Esophagus muscularis mucosa (tissue), 4 donors: ENCODE measurements at places on chromosomes 2 and 18. TPM values are rescaled to one million over a fixed set of nuclear protein-coding genes. Genes with fewer than 3 reads are reported as not detected.
A peak's percentile ranks its signal among the peaks of the same experiment; 100 is the strongest.

GRCh38 chr18:24915547-24915946 is 436.4 kb downstream of the ZNF521 start:
- no peak for DNase-seq

- no peak for DNase-seq
These were observed 151.1 kb downstream of the GLI2 start for GRCh38 chr2:120886534-120887319.

The ALLC gene
- not detected for total RNA-seq

The HOXD3 gene
- 0.99 TPM for total RNA-seq

- no peak for DNase-seq
These were observed 52.5 kb downstream of the FECH start for GRCh38 chr18:57533868-57534510.

DNA sequence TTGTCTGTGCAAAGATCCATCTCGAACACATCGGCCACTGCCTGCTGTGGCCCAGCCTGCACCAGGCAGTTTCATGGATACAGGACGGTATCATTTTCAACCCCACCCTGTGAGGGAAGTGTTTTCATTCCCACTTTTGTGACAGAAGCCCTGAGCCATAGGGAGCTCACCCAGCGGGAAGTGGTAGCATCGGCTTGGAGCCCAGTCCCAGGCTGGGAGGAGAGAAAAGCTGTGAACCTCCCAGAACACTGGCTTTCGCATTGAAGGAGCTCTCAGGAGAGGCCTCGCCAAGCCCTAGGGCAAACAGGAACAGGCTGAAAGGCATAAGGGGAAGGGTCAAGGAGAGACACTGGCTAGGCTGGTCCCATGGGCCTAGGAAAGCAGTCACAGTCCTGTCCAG is 166.1 kb downstream of the TFCP2L1 start:
- no peak for DNase-seq

The FIGN gene
- total RNA-seq, result 12.0 TPM

The HOXD12 gene
- not detected for total RNA-seq

The TBR1 gene
- total RNA-seq, result not detected

DNA sequence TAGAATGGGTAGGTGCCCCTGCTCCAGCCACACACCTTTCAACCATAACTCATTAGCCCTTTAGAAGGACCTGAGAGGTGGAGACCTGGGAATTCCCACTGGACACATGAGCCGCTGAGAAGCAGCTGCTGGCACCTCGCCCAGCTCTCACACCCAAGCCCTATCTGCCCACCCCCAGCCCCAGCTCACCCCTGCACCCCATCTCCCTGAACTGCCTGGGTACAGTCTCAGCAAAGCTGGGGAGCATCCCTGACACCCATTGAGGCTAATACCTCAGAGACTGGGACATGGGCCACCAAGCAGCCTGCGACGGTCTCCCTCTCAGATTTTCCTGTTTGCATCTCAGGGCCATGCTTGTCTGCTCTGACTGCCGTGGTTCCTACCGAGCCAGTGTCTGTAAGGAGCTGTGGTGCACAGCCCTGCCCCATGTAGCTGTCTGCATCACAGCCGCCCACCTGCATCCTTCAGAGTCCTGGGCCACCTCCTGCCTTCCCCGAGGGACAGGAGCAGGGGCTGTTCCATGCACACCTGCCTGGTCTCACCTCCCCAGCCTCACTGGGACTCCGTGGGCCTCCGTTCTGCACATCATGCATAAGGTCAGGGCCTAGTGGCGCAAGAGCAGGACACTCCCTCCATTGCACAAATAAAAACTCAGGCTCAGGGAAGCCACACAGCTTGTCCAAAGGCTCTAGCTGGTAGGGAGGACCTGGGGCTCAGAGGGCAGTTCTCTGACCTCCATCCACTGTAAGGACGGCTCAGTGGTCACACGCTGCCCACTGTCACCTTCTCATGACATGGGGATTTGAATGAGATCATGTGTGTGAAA is 90.0 kb downstream of the SEPTIN10 start:
- DNase-seq, result no peak

The REEP1 gene
- 76.2 TPM for total RNA-seq

DNA sequence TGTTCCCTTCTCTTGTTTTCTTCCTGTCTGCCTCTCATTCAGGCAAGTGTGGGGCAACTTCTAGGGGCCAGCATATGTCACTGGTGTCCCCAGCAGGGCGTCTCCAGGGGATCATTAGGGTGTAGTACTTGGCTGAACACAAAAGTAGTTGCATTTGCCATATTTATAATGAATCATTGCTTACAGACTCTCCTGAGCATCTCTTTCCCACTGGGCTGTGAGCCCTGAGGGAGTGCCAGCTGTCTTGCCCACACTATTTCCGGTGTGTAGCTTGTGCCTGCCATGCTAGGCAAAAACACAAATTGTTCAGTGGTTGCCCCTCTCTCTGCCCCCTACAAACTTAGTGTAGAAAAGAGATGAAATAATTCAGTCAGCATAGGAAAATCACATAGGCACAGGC is 40.8 kb upstream of the SCLY start:
- DNase-seq, result no peak

DNA sequence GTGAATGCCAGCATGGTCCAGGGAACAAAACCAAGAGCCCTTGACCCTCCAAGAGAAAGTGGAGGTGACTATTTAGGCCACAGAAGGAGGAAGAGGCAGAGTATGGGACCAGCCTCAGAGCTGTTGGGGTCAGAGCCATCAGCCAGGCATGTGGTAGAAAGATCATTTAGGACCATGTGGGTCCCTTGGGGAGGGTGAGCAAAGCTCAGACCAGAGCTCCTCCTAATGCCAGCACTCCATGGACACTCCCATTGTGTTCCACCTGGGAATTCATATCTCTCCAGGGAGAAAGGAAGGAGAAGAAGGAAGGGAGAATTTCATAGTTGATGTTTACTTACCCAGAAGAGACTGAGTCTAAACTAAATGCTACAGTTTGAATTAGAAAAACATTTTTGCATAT is 73.2 kb downstream of the CYBRD1 start:
- DNase-seq, result peak; percentile 75

The FAM237A gene
- total RNA-seq, result not detected

DNA sequence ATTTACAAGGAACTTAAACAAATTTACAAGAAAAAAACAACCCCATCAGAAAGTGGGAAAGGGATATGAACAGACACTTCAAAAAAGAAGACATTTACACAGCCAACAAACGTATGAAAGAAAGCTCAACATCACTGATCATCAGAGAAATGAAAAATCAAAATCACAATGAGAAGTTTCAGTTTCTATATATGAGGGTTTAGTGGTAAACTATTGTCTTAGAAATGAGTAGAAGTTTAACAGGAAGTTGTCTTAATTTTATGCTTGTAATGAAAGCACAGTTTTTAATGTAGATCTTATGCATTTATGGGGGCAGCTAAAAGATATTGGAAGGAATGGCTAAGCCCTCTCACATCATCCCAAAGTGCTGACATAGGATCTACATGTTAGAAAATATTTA is 325.4 kb downstream of the ERBB4 start:
- no peak for DNase-seq

DNA sequence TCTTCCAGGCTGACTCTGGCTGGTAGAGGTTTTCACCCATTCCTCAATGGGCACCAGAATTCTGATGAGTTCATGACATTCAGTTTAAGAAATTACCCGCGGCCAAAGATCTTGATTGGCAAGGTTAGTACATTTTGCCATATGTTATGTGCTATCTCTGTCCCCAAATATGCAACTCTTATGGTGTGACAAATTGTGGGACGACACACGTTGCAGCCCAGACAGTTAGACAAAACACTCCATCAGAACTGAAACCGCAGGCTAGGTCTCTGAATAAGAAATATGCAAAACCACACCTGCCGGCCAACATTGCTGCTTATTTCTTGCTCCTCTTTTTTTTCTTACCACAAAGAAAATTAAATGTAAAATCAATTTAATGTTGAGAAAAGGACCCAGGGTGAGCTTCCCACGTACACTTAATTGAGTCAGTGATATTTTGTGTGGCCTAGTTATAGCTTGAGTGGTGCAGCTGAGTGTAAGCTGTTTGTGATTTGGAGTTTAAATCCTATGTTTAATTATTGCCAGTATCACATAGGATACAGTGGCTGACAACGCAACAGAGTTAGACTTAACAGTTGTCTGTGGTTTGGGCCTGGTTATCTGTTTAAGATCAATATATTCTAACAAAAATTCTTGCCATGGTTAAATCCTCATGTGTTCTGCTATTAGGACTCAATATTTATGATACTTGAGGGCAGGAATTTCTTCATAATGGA is 35.7 kb upstream of the LTBP1 start:
- no peak for DNase-seq

The MROH2A gene
- not detected for total RNA-seq

The GREB1L gene
- 14.5 TPM for total RNA-seq

DNA sequence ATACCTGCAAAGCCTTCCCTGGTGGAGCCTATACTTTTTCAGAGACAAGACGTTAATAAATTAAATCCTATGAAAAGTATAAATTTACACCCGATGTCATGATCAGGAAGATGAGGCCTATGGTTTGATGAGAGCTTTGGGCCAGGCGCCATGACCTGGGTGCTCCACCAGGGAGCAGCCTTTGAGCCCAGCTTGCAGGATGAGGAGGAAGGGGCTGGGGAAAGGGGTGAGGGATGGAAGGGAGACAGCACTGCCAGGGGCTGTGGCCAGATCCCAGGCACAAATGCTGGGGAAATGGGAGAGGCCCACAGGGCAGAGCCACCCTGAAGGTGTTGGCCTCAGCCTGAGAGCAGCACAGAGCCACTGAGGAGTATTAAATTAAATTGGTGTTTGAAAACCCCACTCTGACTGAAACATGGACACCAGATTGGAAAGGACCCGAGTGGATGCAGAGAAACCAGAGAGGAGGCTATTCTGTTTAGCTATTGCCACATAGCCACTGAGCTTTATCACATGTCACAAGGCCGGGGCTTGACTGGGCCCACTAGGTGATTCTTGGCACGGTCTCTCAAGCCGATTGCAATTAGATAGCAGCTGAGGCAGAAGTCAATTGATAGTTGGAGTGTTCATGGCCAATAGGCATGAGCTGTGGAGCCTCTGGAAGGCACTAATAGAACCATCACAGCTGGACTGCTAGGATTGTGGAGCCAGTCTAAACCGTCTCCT is 9.6 kb upstream of the FAHD2A start:
- DNase-seq, result no peak

GRCh38 chr2:30253873-30254684 is 22.7 kb downstream of the LBH start:
- no peak for DNase-seq

The CLIP4 gene
- total RNA-seq, result 61.3 TPM

- DNase-seq, result peak; percentile 96
These were observed 54.4 kb upstream of the FOSL2 start for GRCh38 chr2:28338046-28338817.

GRCh38 chr2:226742347-226742746 is 57.3 kb downstream of the IRS1 start:
- peak; percentile 82 for DNase-seq

The GALNT1 gene
- total RNA-seq, result 34.5 TPM

DNA sequence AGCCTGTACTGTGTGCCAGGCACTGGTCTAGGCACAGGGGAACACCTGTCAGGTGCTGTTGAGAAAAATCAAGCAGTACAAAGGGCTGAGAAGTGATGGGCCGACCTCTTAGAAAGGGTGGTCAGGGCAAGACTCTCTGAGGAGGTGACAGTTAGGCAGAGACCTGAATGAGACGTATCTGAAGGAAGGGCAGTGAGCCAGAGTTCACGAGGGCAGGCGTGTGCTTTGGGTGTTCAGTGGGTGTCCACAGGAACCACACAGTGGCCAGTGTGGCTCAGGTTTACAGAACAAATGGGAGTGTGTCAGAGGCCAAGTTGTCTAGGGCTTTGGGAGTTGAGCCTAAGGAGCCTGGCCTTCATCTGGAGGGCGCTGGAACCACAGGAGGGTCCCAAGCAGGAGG is 6.2 kb downstream of the ARMC9 start:
- DNase-seq, result no peak

GRCh38 chr2:2667690-2668089 is 336.6 kb upstream of the MYT1L start:
- DNase-seq, result no peak

DNA sequence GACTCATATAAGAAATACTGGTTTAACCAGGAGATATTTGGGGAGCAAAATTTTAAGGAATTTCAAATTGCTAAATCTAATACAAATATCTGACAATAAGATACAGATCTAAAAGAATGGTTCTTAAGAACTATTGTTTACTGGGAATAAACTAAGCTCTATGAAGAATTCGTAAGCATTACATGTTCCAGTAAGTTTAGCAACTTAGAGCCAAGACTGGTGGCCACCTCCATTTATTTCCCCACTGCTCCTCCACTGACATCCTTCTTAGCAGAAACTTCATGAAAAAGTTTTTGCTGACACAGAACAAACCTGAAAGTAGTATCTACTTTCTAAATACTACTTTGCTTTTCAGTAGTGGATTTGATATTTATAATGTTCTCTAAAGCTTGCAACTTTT is 83.0 kb downstream of the ACSL3 start:
- no peak for DNase-seq

- peak; percentile 94 for DNase-seq
These were observed 49.8 kb upstream of the LGALSL start for GRCh38 chr2:64404002-64404731.

The STAMBP gene
- total RNA-seq, result 73.8 TPM

- DNase-seq, result no peak
These were observed 32.5 kb downstream of the GREB1 start for GRCh38 chr2:11566383-11566782.

The TFCP2L1 gene
- total RNA-seq, result 1.6 TPM

The ABCB11 gene
- total RNA-seq, result not detected

GRCh38 chr2:72803151-72803550 is 22.7 kb downstream of the EXOC6B start:
- DNase-seq, result no peak

DNA sequence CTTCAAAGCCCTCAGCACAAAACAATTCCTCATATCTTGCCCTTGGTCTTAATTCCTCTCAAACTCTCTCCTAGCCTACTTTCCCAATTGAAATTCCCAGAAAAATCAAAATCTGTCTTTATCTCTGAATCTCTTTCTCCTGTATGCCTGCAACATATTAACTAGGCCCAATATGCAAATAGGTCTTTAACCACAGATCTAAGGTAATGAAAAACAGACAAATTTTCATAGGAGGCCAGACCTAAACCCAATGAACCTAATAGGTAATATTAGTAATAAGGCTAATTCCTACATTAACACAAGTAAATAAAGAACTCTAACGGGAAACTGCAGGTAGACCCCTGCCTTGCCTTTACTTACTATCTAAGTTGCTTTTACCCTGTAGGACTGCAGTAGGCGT is 41.4 kb downstream of the WDR33 start:
- no peak for DNase-seq

GRCh38 chr2:177806025-177806424 is 266.6 kb downstream of the PDE11A start:
- DNase-seq, result no peak

DNA sequence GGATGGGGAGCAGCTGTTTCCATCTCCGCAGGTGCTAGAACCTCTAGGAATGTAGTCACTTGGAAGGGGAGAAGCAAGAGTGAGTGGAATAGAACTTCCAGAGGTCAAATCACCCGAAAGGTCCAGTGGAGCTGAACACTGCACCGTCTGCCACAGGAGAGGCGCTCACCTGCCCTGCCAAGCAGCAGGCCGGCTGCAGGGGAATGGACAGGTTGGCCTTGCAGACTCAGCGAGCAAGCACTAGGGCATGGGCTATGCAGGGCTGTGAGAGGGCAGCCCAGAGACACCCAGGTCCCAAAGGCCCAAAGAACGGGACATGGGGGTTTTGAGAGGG is 214.2 kb downstream of the TNS1 start:
- no peak for DNase-seq

The STAT4 gene
- 5.4 TPM for total RNA-seq

The UGT1A4 gene
- not detected for total RNA-seq

The CCDC195 gene
- not detected for total RNA-seq

- no peak for DNase-seq
These were observed 97.0 kb downstream of the MBP start for GRCh38 chr18:77035380-77036187.
